ENCODE measurements at places on chromosomes 6 and 20. TPM values are rescaled to one million over a fixed set of nuclear protein-coding genes. Genes with fewer than 3 reads are reported as not detected.

Gene DEFB114
- not detected for total RNA-seq

Gene ESR1
- 0.44 TPM for total RNA-seq

Gene SIRPB1
- total RNA-seq, result 0.13 TPM

Gene BPIFA1
- not detected for total RNA-seq

- peaks cover 3% of the 10 kb centered on the region for H3K36me3 ChIP-seq
- peak; percentile 32 for DNase-seq
- no peak overlapping the region for H3K27ac ChIP-seq
These were observed 4.2 kb downstream of the GABRR2 start for GRCh38 chr6:89310929-89311328.

DNA sequence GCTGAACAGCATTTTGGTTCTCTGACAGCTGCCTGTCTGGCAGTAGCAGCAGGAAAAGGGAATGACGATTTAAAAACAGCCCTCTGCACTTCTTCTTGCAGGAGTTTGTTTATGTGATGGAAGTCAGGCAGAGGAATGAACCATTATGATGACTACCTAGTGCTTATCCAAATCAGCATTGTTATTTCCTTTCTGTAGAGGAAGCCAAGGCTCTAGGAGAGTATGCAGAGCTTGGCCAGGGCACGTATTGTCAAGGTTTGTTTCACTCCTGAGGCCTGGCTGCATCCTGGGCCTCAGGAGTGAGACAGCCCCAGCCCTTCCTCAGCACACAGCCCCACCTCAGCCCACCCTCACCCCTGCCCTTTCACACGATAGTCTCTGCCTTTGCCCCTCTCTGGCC lies 68.5 kb downstream of the FAM229B start:
- no peak overlapping the region for H3K4me3 ChIP-seq
- H3K27ac ChIP-seq, result no peak overlapping the region
- no peak for DNase-seq
- peaks cover 35% of the 10 kb centered on the region for H3K36me3 ChIP-seq
- H3K4me1 ChIP-seq, result no peaks in the 10 kb centered on the region

- no peak overlapping the region for H3K27ac ChIP-seq
- no peaks in the 10 kb centered on the region for H3K4me1 ChIP-seq
- no peak overlapping the region for H3K4me3 ChIP-seq
- DNase-seq, result no peak
These were observed 245.5 kb downstream of the TAF4 start for GRCh38 chr20:61819921-61820825.

GRCh38 chr6:143333749-143334520 lies 116.6 kb downstream of the ADAT2 start:
- H3K27ac ChIP-seq, result no peak overlapping the region
- DNase-seq, result peak; percentile 15
- peaks cover 2% of the 10 kb centered on the region for H3K4me1 ChIP-seq
- no peaks in the 10 kb centered on the region for H3K27me3 ChIP-seq

DNA sequence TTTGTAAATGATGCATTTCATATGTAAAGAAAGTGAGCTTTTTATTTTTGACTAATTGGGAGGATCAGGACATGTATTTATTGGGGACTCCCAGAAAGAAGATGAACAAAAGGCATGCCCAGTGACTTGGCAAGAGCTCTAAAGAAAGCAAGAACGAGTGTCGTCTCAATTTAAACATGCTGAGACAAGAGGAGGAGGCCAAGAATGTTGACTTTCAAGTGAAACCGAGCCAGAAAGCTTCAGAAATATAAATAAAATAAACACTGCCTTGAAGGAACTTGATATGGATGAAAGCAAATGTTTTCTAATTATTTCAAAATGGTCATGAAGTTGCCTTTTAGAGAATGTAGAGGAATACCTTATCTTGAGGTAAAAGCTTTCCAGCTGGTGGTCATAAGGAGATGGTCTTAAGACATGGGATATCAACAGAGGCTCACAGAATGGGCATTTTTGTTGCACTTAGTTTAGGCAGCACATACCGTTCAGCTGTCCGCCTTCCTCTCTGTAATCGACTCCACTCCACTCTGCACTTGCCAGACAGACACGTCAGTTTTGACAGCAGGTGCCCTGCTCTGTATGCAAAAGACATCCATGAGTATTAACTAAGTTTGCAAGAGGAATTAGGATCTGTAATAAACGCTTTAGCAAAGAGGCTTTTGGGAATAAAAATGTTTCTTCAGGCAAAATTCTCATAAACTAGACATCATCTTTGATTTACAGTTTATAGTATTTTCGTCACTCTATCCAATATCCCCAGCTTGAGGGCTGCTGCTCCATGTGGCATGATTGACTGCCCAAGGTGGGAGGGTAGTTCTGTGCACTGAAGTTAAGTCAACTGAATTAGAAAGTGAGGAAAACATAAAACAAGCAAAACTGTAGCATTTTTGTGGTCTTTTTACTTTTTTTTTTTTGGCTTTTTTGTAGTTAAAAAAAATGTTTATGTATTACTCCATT lies 613.1 kb downstream of the PKHD1 start:
- DNase-seq, result peak; percentile 29
- no peaks in the 10 kb centered on the region for H3K4me1 ChIP-seq
- H3K27me3 ChIP-seq, result no peaks in the 10 kb centered on the region
- H3K27ac ChIP-seq, result no peak overlapping the region
- no peaks in the 10 kb centered on the region for H3K36me3 ChIP-seq

DNA sequence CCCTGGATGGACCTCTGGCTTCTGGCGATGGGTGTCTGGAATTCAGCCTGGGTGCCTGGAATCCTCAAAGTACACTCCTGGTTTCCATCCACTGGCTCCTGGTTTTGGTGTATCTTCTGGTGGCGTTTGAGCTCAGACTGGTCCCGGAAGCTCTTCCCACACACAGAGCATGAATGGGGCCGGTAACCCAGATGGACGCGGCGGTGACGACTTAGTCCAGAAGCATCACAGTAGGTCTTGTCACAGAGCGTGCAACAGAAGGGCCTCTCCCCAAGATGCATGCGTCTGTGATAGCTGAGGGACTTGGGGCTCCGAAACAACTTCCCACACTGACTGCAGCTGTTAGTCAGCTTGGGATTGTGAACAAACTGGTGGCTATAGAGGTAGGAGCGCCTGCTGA lies 7.8 kb downstream of the ZFP57 start:
- DNase-seq, result no peak
- H3K27ac ChIP-seq, result no peak overlapping the region
- no peaks in the 10 kb centered on the region for H3K36me3 ChIP-seq

All from muscle of leg (tissue), 16 donors.